Hematopoietic multipotent progenitor cell treated with erythropoietin and hydrocortisone succinate and interleukin-3 and kit ligand, for 8 days (in vitro differentiated cells): ENCODE measurements at places on chromosomes 13 and 19.

- no peak for DNase-seq
Measured at GRCh38 chr19:5225486-5226345, 114.9 kb downstream of the PTPRS start.

- no peak for DNase-seq
Measured at GRCh38 chr19:15236886-15237285, 4.6 kb upstream of the EPHX3 start.

GRCh38 chr19:281156-281853 is 9.9 kb downstream of the PLPP2 start:
- no peak for DNase-seq

- DNase-seq: no peak
Measured at GRCh38 chr13:32225481-32225931, 89.7 kb downstream of the ZAR1L start.

DNA sequence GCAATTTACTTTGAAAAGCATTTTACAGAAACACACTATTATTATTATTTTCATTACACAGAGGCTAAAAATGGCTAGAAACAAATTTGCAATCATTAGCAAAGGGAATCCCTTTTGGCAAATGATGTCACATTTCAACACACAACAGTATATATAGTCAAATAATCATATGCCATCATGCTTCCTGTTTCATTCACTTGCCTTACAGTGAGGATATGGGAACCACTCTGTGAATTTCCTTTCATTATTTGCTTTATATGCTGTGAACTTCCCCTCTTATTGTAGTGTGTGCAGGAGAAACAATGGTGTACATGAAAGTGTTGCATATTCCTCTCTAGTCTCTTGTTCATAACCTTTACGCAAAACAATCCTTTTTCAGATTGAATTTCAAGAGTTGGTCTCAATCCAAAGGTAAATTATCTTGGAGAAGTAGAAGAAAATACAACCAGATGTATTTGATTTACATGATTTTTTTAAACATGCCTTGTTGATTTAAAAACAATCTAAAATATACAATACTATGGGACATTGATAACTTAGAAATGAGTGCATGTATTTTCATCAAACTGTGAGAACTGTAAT is 657.3 kb downstream of the EFNB2 start:
- no peak for DNase-seq

DNA sequence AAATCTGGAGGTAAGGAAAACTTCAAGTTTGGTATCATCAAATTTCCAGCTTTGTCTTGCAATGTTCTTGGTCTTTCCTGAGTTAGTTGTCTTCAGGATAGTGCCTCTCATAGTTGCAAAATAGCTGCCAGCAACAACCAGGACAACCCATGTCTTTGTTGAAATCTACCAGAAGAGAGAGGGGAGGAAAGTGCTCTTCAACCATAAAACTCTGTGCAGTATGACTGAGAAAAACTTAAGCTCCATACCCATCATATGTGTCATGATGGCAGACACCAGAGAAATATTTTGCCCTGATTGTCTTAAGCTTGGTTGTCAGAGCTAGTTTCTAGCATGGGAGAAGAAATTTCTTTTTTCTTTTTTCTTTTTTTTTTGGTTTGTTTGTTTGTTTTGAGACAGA is 103.3 kb downstream of the SPRY2 start:
- no peak for DNase-seq

- no peak for DNase-seq
Measured at GRCh38 chr19:4911314-4911713, 2.0 kb downstream of the UHRF1 start.

DNA sequence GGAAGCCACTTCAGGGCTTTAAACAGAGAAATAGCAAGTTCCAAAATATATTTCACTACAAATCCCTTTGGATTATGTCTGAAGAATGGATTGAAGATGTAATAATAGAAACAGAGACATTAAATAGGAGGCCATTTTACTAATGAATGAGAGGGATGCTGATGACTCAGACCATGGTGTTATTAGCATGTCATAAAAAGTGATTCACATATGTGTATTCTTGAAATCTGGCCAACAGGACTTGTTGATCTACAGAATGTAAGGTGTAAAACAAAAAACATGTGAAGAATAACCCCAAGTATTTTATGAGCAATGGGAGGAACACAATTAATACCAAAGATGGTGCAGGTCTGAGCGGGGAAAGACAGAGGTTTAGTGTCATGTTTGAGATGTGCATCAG is 873.7 kb downstream of the SLITRK5 start:
- no peak for DNase-seq

- no peak for DNase-seq
Measured at GRCh38 chr19:2885736-2886135, 15.0 kb upstream of the ZNF57 start.

DNA sequence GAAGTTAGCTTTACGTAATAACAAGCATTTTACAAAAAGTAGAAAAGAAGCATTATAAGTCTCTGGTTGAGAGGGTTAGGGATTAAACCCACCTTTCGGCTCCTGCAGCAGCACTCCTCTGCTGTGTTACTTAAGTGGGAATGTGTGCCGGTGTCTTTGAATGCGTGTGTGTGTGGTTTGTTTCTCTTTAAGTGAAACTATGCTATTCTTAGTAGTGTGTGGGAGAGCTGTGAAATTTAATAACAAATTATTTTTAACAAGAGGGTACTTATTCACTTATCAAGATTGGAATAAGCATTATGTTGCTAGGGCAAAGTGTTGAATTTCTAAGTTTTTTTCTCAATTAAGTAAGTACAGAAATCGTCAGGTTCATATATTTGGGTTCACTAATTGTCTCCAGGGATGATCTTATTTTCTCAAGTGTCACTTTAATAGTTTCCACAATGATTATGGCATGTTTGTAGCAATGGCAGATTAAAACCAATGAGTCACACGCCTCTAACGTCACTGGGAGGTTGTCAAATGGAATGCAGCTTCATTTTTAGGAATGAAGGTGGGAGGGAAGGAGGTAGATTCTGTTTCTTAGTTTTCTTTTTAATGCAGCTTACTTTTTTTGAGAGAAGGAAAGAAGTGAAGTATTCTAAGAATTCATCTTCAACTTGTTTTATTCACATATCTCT is 151.3 kb downstream of the LMO7 start:
- DNase-seq: no peak

GRCh38 chr13:23695196-23695595 is 125.0 kb downstream of the TNFRSF19 start:
- DNase-seq: no peak

DNA sequence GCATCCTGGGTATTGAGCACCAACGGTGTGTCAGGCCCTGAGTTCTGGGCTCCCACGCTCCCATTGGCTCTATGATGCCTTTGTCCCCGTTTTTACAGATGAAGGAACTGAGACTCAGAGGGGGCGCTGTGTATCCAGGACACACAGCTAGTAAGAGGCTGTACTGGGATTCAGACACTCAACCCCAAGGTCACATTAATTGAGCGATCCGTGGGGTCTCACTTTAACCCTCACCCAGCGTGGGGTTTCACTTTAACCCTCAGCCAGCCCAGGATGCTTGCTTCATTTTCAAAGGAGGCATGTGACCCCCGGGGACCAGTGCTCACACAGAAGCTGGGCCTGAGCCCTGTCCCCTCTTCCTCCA is 42.6 kb downstream of the CYP4F22 start:
- peak; percentile 16 for DNase-seq

- peak; percentile 47 for DNase-seq
Measured at GRCh38 chr13:43054803-43055802, 31.7 kb downstream of the DNAJC15 start.

DNA sequence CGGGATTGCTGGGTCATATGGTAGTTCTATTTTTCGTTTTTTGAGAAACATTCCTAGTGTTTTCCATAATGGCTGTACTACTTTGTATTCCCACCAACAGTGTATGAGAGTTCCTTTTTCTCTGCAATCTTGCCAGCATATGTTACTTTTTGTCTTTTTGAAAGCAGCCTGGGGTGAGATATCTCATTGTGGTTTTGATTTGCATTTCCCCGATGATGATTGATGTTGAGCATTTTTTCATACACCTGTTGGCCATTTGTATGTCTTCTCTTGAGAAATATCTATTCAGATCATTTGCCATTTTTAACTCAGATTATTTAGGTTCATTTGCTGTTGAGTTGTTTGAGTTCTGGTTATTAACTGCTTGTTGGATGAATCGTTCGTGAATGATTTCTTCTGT is 18.5 kb upstream of the ATP12A start:
- no peak for DNase-seq

- no peak for DNase-seq
Measured at GRCh38 chr19:35301961-35302360, 10.0 kb downstream of the MAG start.

DNA sequence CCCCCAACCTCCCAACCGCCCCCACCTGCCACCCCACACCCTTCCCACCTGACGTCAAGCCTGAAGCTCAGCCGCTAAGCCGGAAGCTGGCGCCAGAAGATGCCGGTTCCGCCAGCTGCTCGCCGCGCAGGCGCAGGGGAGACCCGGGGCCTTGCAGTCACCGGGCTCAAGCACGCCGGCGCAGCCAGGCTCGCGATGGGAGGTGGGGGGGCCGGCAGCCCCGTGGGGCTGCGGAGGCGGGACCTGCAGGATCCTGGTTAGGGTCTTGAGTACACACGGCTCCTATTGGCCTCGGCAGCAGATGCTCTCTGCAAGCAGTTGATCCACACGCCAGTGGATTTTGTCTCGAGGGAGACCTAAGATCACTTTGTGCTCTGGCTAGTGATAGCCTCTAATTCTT is at the start of gene LIG4:
Gene LIG4 (minus strand): TSS at position 101 of the 400 bp plus-strand sequence. CDS start 4,268 bp downstream, outside the sequence.
- DNase-seq: peak; percentile 92

- no peak for DNase-seq
Measured at GRCh38 chr19:13461536-13461935, 44.7 kb downstream of the CACNA1A start.

- DNase-seq: no peak
Measured at GRCh38 chr13:108984251-108984920, 355.0 kb downstream of the MYO16 start.

DNA sequence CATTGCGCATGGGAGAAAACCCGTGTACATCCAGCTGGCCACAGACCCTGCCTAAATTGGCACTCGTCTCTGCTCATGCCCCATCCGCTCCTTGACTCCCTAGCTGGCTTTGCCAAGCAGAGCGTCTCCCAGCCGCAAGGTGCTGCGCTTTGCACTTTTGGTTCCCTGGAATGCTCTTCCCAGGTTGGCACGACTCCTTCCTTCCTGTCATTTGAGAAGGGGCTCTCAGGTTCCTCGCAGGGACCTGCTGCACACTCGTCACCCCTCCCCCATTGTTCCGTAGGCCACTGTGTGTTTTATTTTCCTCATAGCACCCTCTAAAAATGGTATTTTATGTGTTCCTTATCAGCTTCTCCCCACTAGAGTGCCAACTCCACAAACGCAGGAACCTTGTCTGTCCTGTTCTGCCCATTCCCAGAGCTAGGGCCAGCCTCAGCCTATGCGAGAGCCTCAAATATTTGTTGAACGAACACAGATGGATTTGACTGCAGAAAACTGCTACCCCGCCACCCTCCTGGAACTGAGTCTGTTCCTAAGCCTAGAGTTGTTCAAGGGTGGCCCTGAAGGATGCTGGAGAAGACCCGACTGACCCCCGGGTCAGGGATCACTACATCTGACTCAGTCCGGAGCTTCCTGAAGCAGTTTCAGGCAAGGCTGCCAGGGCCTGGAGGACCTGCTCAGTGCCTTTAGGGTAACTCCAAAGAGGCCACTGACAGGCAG is 8.4 kb upstream of the CEBPA start:
- DNase-seq: no peak

- DNase-seq: no peak
Measured at GRCh38 chr13:66879988-66880387, 350.1 kb downstream of the PCDH9 start.

- DNase-seq: no peak
Measured at GRCh38 chr13:53326716-53327115, 298.1 kb downstream of the OLFM4 start.
